ENCODE measurements at places on chromosomes 5 and 9.

- no peak for DNase-seq
These were observed 25.6 kb downstream of the CEMIP2 start for GRCh38 chr9:71742703-71743102.

DNA sequence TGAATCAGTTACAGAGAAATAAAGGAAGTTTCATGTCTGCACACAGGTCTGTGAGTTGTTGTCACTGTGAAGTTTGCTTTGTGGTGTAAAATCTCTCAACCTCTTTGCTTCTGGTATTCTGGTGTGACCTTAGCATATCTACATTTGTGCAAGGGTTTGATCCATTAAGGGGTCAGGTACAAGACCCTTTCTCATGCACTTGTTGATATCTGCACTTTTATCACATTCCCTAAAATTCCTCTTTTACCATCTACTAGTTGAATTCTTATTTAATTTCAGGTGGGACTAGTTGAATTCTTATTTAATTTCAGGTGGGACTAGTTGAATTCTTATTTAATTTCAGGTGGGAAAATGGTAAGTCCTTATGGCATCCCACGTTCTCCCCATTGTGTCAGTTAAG, 306.7 kb upstream of the ZNF608 start:
- DNase-seq = no peak

- no peak for DNase-seq
These were observed 100.8 kb upstream of the RANBP3L start for GRCh38 chr5:36402512-36402906.

- no peak for DNase-seq
These were observed 47.5 kb downstream of the UBE2QL1 start for GRCh38 chr5:6496207-6496584.

DNA sequence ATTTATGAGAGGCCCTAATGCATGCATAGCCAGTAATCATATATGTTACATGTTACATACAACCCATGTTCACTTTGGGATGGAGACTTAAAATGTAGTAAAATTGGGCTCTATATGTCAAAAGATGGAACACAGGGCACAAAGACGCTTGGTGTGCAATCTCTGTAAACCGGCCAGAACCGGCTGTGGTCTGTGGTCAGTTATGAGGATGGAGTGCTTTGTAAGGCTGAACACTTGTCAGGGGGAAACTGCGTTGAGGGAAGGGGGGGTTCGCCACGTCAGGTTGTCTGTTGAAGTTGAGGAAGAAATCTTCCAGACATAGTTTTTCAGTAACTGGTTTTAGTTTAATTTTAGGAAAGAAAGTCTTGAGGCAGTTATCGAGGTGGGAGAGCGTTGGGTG, 2.7 kb upstream of the CKMT2 start:
- no peak for DNase-seq

DNA sequence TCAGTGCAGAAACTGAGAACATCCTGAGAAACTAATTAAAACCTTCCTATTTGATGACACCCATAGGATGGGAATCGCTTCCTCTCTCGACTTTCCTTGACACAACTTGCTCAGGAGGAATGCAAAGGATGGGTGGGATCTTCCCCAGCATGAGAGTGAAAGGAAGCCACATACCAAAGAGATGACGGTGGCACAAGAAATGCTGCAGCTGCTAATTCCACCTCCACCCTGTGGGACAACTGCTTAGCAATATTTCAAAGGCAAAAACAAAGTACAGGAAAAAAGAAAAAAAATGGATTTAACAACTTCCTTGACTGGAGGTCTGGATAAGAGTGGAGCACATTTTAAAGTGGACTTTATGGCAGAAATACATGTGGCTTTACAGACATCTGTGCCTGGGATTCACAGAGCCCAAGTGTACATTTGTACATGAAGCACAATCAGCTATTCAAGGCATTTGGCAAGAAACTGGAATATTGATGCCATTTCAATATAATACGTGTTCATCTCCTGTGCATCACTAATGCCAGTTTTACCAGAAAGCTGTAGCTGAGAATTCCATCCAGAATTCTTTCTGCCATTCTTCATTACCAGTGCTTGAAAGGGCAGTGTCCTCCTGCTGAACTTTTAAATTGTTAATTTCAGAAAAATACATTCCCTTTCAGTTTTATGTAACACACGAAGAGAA, 359.2 kb upstream of the ACTBL2 start:
- peak; percentile 96 for DNase-seq

GRCh38 chr5:57072218-57072892, 101.5 kb upstream of the GPBP1 start:
- DNase-seq = no peak

DNA sequence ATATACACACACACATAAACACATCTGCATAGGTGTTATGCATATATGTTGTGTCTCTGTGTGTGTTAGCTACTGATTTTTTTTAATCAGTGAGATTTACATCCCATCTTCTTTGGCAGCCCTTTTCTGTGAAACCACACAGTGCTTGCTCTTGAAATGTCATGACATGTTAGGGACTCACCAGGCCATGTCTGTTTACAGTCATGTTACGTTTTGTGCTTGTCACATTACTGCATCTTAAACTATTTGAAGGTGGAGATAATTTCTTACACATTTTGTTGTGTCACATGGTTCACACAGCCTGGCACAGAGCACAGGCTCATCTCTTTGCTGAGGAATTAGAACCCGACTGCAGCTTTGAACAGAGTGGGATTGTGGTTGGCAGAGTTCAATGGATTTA, 364.4 kb upstream of the RIOK2 start:
- no peak for DNase-seq

DNA sequence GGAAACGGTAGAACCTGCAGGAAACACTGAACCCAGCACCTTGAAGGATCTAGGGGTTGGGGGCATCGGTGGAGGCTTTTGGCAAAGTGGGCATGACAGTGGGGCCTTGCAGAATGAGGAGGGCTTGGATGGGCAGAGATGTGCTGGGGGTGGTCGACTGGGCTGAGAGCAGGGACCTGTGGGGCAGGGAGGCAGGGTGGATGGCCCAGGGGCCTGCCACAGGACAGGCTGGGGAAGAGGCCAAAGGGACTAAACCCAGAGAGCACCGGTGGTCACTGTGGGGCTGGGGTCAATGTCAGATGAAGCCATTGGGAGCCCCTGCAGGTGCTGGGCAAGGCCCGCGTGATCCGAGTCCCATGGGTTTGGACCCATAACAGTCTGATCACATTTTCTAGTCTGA, 175.3 kb downstream of the DAB2IP start:
- no peak for DNase-seq

- DNase-seq = peak; percentile 86
These were observed 172.7 kb upstream of the KLF9 start for GRCh38 chr9:70587201-70587600.

GRCh38 chr5:64678374-64678773, 11.9 kb upstream of the SHISAL2B start:
- DNase-seq = no peak

DNA sequence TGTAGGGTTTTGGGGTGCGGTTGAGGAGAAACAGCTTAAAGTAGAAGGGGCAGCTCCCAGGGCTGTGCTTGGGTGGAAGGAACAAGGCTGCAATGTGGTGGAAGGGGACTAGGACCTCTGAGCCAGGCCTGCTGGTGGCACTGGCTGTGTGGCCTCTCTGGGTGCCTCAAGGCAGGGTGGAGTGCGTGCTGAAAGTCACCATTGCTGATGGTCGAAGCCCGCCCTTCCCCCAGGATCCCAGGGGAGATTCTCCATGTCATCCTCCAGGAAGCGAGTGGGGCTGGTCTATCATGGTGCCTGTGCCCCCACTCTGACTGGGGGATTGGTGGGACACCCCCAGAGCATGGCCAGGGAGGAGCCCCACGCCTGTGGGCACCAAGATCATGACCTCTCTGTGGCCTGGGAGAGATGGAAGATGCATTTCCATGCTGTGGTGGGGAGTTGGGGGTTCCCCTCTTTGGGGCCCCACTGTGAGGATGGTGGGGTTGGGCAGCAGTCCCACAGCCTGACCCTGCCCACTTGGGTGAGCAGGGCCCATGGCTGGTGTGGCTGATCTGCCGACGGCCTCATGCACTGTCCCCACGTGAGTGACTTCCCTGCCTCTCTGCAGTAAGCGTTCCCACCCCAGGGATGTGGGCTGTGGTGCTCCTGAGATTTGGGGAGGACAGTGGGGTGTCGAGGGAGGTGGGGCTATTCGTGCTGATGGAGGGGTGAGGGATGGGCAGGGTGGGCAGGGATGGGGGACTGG, 25.8 kb downstream of the WNK2 start:
- no peak for DNase-seq

Data from fibroblast of pulmonary artery (primary cell).